ENCODE measurements at places on chromosomes 5 and 9.

DNA sequence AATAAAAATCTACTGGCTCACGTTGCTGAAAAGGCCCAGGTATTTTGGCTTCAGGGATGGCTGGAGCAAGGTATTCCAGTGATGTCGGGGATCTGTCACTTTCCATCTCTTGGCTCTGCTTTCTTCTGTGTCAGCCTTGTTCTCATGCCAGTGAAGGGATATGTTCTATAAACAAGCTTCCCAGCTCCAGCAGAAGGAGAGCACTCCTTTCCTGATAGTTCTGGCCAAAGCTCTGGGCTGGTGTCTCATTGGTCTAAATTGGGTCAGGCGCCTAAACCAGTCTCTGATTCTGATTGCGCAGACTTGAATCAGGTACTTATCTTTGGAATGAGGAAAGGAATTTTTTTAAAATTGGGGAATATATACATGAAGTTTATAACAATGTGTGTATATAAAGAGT, 5.1 kb downstream of the SNX30 start:
- DNase-seq: no peak

- no peak for DNase-seq
Observed at GRCh38 chr9:134406366-134407120, 80.3 kb downstream of the RXRA start.

DNA sequence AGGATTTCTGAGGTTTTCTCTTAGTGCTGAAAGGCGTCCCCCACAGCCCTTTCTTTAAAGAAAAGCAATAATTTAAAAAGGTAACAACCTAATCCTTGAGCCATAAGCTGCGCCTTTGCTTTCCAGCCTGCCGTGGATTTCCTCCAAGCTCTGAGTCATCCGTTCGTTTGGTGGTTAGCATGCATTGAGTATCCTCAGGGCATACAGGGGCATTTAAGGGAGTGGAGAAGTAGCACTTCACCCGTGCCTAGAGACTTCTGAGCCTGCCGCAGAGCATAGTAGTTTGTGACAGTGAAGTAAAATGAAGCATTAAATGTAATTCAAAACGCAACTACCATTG, 892 bp upstream of the TNC start:
- no peak for DNase-seq

GRCh38 chr5:90182726-90183125, 226.8 kb downstream of the CETN3 start:
- no peak for DNase-seq

- no peak for DNase-seq
Observed at GRCh38 chr5:98428806-98429205, 344.7 kb upstream of the RGMB start.

- DNase-seq: no peak
Observed at GRCh38 chr5:177547736-177548135, 6.6 kb downstream of the FAM193B start.

DNA sequence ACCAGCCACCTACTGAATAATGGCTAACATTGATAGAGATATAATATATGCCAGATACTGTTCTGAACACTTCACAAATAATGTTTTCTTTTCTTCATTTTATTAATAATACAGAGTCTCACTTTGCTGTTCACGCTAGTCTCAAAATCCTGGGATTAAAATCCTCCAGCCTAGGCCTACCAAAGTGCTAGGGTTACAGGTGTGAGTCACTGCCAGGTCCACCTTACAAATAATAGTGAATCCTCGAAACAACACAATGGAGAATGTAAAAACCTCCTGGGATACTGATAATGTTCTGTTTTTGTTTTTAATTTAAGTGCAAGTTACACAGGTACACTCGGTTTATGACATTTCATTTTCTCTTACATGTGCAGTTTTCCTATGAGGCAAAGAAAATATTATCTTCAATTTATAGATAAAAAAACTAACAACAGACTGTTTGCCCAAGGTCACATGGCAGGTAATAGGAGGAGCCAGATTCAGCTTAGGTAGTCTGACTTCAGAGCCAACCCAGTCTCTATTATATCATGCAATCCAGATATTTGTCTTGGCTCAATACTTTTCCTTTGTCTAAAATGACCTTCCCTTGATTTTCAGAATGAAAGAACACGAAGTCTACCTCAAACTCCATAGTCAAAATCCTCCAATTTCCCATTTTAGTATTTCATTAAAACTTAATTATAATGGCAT, 7.8 kb downstream of the ZFR start:
- DNase-seq: no peak

- DNase-seq: no peak
Observed at GRCh38 chr9:107894572-107895261, 405.1 kb upstream of the KLF4 start.

GRCh38 chr9:134286471-134287245, 39.6 kb upstream of the RXRA start:
- no peak for DNase-seq

- no peak for DNase-seq
Observed at GRCh38 chr5:40945111-40945510, 35.8 kb downstream of the C7 start.

DNA sequence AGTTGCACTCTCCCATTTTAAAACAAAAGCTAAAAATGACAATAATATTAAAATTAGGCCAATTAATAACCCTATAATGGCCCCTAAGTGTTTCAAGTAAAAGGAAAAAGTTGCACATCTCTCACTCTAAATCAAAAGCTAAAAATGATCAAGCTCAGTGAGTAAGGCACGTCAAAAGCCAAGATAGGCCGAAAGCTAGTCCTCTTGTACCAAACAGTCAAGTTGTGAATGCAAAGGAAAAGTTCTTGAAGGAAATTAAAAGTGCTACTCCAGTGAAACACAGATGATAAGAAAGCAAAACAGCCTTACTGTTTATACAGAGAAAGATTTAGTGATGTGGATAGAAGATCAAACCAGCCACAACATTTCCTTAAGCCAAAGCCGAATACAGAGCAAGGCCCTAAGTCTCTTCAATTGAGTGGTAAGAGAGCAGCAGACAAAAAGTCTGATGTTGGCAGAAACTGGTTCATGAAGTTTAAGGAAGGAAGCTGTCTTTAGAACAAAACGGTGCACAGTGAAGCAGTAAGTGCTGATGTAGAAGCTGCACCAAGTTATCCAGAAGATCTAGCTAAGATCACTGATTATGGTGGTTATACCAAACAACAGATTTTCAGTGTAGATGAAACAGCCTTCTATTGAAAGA, 144.1 kb upstream of the ACOT12 start:
- DNase-seq: no peak

DNA sequence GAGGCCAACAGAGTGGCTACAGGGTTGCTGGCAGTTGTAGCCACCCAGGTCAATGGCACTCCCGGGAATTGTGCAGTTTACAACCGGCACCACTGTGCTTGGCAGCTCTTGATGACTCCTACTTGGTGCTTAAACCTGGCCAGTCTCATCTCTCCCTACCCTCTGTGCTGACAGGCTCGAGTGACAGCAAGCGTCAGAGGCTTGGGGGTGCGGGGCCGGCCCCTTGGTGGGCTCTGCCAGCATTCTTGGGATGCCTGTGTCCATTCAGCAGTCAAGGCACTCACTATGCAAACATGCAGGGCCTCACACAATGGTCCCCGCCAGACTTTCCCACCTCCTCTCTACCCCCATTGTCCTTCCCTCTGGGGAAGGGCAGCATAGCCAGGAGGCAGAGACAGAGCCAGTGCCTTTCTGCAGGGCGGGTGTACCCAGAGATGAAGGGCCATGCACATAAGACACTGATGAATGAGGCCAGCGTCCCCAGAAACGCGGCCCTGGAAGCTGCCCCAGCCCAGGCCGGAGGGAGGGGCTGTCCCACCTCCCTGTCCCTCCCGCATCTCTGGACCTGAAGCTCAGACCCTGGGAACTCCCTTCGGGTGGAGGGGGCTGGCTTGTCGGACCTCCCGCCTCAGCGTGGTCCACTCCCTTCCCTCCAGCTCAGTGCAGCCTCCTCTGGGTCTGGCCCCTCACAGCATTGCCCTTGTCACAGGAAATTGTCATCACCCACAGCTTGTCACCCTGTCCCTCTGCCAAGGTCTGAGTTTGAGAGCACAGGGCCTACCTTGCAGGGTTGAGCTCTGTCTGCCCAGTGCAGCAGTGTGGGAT, 26.4 kb upstream of the NOTCH1 start:
- peak; percentile 57 for DNase-seq

DNA sequence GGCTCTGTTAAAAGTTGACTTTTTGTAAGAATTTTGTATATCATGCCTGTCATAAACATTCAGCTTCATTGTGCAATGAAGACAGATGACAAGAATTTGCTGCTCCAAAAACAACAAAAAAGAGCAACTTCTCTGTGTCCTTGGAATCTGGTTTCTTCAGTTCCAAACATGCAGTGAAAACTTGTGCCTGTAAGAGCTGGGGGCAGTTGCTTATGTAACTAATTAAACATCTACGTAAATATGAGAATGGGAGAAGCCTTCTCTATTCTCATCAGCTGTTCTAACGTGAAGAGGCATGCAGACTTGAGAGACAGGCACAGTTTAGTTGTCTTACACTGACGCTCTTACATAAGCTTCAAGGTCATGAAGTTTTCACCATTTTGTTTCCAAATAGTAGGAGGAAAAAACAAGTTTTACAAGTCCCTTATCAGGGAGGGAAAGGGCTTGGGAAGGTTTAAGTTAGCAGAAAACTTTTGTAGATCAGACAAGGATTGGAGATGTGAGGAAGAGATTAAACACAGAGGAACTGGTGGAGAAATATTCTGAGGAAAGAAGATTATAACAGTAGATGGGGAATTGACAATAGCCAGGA, 170.4 kb downstream of the RFK start:
- DNase-seq: no peak

DNA sequence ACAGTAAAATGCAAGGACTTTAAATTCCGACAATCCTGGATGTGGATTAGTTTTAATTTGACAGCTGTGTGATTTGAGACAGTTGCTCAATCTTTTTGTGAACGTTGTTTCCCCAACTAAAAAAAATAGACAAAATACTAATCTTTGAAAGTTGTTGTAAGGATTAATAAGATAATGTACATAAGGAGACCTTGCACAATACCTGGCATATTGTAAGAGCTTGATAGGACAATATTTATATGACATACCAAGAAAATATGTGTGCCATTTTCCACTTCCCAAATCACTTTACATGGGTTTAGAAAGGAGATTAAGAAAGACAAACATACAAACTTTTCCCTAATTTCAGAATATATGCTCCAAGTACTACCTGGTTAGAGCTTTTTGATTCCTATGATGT, 25.3 kb downstream of the ARRDC3 start:
- DNase-seq: no peak

DNA sequence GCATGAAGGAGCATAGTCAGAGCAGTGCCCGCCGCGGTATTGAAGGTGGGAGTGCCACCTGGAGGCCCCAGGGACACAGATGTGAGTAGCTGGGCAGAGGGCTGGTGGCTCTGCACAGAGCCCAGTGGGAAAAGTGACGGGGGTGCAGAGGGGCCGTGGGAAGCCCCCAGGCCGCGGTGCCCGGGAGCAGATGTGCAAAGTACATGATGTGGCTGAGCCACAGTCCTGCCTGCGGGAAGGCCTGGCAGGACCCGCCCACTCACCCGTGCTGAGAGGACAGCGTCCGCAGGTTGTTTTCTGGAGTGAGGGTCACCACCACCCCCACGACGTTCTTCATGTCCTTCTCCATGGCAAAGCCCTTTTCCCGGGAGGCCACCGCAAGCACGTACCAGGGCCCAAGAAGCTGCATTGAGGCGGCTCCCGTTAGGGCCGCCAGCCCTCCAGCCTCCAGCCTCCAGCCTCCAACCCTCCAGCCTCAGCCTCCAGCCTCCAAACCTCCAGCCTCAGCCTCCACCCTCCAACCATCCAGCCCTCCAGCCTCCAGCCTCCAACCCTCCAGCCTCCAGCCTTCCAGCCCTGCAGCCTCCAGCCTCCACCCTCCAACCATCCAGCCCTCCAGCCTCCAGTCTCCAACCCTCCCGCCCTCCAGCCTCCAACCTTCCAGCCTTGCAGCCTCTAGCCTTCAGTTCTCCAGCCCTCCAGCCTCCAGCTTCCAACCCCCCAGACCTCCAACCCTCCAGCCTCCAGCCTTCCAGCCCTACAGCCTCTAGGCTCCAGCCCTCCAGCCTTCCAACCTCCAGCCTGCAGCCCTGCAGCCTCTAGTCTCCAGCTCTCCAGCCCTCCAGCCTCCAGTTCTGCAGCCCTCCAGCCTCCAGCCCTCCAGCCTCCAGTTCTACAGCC, 914 bp downstream of the LCN6 start:
- no peak for DNase-seq

DNA sequence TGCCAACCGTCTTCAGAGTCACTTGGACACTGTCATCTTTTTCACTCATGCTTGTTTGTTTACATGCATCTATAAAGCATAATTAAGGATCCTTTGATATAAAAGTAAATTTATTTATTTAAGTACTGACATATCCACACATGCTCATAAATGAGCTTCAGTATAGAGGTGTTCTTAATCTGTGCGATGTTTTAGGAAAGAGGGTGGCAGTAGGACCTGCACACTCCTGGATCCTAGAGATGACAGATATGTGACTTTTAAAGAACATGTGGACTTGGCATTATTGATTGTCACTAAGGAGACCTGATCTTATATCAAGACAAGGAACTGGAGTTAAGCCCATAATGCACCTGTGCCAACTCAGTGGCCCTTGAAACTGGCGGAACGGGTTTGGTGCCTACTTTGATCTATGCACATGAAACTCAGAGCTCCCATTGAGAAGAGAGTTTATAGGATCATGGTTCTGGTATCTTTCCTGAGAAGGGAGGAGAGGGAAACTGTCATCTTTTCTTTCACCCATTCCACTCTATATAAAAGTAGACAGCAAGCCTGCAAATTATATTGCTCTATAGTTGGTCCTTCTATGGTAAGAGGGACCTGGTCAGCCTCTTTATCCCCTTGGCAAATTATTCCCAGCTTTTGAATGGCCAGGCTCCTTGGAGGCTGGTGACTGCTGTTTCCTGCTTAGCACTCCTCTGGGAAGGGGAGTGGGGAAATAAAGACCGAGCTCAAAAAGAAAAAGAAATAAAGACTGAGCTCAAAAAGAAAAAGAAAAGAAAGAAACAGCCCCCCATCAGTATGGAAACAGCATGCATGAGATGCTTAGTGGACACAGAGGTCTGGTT, 57.8 kb upstream of the LIFR start:
- no peak for DNase-seq

DNA sequence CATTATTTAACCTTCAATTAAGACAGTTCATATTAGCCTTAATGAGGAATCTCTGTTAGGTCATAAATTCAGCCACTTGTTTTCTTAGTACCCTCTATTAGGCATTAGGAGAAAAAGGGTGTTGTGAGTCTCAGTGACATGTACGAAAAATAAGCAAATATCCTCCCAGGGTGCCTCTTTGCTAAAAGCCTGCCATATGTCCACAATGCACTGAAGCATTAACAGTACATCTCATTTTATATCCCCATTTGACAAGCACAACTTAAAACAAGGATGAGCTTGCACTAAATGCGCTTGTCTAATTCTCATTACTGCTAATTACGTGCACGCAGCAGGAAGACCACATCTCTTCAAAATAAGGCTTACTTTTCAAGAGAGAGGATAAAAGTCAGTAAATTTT, 48.4 kb upstream of the SRFBP1 start:
- no peak for DNase-seq

GRCh38 chr9:649128-650074, 192.1 kb upstream of the DMRT1 start:
- DNase-seq: no peak

DNA sequence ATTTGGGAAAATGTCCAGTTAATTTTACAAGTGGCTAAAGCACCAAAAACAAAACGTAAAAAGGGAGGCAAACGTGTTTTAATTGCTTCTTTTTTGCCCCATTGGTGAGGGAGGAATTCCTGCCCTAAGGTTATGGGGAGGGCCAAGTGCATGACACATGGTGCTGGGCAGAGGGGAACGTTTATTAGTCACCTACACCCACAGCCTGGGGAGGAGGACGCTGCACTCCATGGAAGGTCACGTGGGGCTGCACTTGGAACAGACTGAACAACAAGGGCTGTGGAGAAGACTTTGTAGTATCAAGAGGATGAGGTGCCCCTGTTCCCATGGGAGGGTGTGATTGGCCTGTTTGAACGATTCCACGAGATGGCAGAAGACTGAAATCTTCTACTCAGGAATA, 13.7 kb upstream of the ADAMTS16 start:
- DNase-seq: no peak

All from endothelial cell (in vitro differentiated cells).